A172 (cell line): ENCODE measurements at places on chromosomes 16 and 17. TPM values are rescaled to one million over a fixed set of nuclear protein-coding genes. Genes with fewer than 3 reads are reported as not detected.
A peak's percentile ranks its signal among the peaks of the same experiment; 100 is the strongest.

CHST5 gene
- not detected in 2 replicates for total RNA-seq

PTX4 gene
- total RNA-seq, result not detected in 2 replicates

ENPP7 gene
- not detected in 2 replicates for total RNA-seq

NUDT16L1 gene
- total RNA-seq, result 52.4 and 64.6 TPM in 2 replicates

TBC1D28 gene
- 0.12 TPM in 1 of 2 replicates, not detected in the other for total RNA-seq

DNA sequence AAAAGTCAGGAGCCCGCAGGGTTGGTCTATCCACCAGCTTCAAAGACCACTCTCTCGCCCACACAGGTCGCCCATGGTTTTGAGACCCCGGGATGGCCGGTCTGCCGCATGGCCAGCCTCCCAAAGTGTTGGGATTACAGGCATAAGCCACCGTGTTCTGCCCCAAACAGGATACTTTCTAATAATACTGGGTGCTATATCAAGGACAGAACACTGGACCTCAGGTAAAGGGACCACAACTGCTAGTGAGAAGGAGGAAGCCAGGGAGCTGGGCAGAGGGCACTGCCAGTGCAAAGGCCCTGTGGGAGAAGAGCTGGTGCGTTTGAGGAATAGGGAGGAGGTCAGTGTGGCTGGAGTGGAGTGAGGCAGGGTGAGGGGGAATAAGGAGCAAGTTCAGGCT, 34.1 kb downstream of the IL21R start:
- no peak for DNase-seq

- no peak for DNase-seq
These were observed 79.3 kb downstream of the ABCC12 start for GRCh38 chr16:48076455-48077012.

DNA sequence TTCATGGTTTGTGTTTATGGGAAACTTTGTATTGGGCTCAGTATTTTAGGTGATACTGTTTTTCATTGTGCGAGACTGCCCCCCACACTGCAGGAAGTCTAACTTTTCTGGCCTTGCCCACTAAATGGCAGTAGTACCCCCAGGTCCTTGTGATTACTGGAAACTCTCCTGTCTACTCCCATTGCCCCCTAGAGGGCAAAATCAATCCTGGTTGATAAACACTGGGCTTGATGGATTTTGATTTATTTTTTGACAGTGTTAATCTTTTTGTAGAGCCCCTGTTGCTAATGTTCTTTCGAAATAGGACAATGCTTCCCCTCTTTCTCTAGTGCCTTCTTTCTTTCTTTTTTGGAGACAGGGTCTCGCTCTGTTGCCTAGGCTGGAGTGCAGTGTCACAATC, 15.5 kb downstream of the METTL9 start:
- DNase-seq, result no peak

DNA sequence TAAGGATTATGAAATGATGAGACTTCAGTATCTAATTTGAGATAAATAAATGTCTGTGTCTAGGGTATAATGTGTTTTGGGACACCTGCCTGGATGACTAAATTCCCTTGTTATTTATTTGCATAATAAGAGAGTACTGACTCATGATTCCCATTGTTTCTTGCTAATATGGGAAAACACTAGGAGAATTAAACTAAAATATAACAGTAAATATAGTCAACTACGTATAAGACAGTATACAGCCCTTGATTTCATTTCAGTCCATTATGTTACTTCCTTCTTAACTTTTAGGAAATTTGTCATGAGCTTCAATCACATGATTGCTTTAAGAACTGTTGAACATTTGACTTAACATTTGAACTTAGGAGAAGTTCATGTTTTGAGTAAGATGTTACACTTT, 62.4 kb downstream of the VMP1 start:
- DNase-seq, result peak; percentile 64

DNA sequence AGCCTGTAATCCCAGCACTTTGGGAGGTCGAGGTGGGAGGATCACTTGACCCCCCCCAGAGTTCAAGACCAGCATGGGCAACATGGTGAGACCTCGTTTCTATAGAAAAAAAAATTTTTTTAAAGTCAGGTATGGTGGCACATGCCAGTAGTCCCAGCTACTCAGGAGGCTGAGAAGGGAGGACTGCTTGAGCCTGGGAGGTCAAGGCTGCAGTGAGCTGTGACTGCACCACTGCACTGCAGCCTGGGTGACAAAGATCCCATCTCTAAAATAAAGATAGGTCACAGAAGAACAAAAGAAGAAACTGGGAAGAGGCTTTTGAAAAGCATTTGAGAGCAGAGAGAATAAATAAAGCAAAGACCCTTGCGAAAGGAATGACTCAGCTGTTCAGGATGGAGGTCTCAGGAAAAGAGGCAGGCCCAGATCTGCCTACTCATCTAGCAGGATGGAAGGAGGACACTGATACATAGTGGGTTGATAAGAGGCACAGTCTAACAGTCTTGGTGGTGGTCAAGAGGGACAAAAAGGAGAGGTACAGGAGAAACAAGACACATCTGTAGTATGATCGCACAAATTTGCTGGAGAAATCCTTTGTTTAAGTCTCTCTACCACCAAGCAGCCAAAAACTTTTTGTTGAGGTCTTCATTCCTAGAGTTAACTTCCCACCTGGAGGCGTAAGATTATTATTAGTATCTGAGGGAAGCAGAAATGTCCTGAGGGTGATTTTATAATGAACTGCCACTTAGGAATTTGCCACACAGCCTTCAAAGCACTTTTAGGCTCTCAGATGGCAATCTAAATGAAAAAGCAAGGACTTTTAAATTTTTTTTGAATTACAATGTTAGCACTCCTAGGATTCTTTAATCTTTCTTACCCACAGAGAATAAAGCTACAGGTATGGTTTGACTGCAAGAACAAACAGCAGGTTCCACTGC, 17.6 kb downstream of the ZSWIM7 start:
- DNase-seq, result no peak

DNA sequence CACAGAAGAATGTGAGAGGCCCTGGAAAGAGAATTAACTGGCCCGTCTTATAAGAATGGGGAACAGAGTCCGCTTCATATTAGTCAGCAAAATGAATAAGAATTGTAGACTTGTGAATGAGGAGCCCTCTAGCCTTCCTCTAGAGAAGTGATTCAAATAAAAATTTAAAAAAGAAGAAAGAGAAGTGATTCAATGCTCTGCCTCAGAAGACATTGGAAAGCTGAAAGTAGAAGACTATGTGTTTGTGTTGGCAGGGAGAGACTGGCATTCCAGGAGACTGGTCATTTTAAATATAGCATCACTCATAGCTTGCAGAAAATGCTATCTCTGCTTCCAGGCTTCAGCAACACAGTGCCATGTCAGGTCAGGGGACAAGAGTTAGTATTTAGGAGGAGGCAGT, 190.6 kb upstream of the HS3ST3A1 start:
- DNase-seq, result peak; percentile 29

DNA sequence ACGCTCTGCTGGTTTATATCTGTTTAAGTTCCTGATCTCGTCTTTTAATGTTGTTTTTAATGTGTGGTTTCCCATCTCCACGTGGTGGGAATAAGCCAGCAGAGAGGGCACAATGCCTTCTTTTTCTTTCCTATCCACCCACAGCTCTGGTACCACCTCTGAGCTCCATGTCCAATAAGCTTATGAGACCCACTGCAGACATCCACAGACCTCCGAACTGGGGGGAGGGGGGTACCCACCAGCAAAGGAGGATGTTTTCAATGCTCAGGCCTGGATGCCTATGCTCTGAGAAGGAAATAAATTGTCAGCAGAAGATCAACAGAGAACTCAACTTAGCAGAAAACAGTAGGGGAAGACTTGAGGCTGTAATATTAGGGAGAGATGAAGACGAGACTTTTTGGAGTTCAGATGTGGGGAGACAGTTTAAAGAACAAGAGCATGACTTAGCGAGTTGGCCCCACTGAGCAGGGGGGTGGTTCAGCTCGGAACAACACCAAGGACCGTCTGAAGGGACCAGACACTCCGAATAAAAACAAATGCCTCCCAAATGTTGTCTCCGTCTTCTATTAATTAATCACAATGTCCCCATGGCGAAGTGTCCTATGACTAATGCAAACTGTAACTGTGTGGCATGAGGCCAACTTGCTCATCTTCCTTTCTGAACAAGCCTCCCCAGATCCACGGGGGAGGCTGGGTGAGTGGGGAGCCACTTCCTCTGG, 62.7 kb downstream of the GAS7 start:
- DNase-seq, result peak; percentile 36

DNA sequence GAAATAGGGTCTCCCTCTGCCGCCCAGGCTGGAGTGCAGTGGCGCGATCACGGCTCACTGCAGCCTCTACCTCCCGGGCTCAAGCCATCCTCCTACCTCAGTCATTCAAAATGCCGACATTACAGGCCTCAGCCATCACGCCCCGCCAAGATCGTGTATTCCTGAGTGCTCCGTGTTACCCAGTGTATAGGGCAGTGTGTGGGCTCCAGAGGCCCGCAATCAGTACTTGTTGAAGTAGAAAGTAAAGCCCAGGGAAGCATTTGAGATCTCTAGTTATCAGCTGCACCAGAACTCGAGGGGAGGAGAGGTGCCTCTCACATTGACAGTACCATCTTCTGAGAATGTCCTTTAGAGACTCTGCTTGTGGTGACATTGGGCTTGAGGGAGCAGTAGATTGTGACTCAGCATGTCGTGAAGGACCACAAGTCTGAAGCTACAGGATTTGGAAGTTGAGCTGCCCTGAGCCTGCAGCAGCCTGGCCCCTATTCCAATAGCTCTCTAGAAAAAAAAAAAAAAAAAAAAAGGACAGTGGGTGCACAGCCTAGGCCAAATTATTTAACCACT, 1.1 kb upstream of the PRPSAP1 start:
- peak; percentile 16 for DNase-seq

- no peak for DNase-seq
These were observed at the start of gene COPZ2 for GRCh38 chr17:48037036-48037837. Gene COPZ2 (minus strand): TSS chr17:48037797. CDS start chr17:48037777, 20 bp downstream.

- DNase-seq, result peak; percentile 46
These were observed at the start of gene CENPT for GRCh38 chr16:67847064-67847861. Gene CENPT (minus strand): TSS chr16:67847693. CDS start chr16:67833859, 13,834 bp downstream.

- no peak for DNase-seq
These were observed 6.1 kb upstream of the TBX2 start for GRCh38 chr17:61393550-61393903.

DNA sequence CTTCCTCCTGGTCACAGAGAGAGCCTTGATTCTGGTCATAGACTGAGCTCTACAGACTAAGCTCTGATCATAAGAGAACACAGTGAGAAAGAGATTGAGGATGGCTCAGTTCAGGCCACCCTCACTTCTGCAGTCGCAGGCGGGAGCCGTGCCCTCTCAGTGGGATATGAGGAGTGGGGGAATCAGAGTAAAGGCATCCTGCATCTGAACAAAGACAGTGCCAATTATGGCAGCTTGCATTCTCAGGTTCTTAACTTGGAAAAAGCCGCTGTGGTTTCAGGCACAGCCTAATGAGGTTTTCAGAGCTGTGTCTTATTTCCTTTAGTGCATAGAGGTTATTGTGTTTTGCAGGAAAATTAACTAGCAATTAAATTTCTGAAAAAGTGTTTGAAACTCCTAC, 134.4 kb upstream of the NLRP1 start:
- DNase-seq, result no peak

DNA sequence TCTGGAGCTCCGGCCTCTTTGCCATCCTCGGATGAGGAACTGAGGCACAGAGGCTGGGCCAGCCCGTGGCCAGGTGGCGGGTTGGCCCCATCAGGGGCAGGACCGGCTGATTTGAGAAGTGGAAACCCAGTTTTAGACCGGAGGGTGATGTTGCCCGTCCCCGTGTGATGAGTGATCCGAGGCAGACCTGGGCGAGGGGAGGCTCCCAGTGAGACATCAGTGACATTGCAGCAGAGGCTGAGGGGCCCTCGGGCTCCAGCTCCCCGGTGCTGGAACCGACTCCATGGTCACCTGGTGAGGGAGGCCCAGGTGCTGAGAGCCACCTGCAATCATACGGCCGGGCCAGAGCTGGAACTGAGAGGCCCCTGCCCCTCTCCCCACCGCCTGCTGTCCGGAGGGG, 26.9 kb upstream of the CACNA1H start:
- DNase-seq, result no peak

- no peak for DNase-seq
These were observed 71.1 kb upstream of the MTMR4 start for GRCh38 chr17:58585554-58585953.

DNA sequence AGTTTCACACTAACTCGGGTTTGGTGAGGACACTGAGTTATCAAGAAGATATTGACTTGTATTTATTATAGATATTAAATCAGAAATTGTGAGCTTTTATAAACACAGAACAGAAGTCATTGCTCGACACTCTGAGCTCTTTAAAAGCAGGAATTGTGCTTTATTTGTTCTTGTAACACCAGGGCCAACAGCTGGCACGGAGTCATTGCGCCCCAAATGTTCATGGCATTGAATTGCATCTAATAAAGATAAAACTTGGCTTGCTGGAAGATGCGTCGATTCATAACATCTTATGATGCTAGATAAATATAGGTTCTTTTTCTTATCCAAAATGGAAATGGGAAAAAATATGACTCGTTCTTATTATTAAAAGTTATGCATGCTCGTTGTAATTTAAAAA, 11.8 kb upstream of the MLYCD start:
- DNase-seq, result no peak

- no peak for DNase-seq
These were observed 723.6 kb downstream of the WWOX start for GRCh38 chr16:78823027-78823426.
